ENCODE measurements at places on chromosomes 3 and 15.

GRCh38 chr3:127226457-127226856 lies 33.5 kb downstream of the PRR23E start:
- DNase-seq, result no peak

DNA sequence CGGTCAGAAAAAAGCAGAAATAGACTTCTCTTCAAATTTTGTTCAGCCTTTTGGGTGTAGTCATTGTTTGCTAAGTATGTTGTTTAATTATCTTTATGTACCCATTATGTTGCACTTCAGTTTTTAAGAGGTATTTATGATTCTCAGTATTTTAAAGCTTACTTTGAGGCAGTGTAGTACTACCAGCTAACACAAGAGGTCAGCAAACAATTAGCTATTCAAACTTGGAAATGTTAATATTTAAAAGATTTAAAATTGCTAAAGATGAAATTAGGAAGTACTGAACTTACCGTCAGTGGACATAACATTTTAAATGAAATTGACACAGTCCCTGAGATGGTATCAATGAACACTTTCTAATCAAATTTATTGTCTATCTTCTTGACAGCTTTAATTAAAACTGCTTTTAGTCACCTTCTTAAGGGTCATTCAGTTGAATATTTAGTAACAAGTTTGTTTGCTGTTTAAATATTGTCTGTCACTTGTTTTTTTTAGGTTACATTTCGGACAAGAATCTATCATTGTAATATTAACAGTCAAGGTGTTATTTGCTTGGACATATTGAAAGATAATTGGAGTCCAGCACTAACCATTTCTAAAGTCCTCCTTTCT lies 28.1 kb downstream of the NKIRAS1 start:
- peak; percentile 64 for DNase-seq

- DNase-seq, result no peak
Measured at GRCh38 chr15:28106294-28107110, 7.4 kb upstream of the OCA2 start.

GRCh38 chr15:39156166-39156565 lies 424.7 kb upstream of the THBS1 start:
- no peak for DNase-seq

DNA sequence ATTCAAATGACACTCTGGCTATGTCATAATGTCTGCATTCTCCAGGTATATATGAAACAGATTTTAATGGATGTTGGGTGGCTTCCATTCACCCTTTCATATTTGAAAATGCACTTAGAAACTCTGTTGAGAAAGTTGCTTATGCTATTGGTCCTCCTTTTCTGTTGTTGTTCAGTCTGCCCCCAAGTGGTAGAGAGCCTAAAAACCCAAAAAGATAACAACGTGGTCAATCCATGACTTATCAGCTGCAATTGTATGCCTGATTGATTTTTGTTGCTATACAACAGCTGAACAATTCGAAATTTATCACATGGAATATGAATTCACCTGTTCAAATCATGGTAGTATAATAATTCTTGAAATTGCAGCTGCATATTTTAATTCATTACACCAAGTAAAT lies 279.8 kb downstream of the ROBO2 start:
- peak; percentile 22 for DNase-seq

DNA sequence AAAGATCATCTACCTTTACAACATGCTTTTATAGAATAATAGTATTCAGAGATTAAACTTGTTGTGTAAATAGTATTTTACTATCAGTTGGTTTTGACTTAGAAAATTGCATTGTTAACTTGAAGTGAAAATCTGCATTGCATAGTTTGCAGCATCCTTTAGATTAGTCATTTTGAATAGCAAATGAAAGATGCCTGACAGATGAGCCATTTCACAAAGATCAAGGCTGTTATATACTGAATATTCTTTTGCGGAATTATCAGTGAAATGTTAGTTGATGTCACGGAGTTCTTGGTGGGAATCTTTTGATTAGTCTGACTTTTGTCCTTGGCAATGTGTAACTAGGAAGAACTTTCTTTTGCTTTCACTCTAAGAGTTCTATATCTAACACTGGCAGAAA lies 24.5 kb downstream of the RSRC1 start:
- no peak for DNase-seq

All from NAMALWA (cell line).